ELF-1 (cell line): ENCODE measurements at places on chromosomes 13 and 19.
A peak's percentile ranks its signal among the peaks of the same experiment; 100 is the strongest.

DNA sequence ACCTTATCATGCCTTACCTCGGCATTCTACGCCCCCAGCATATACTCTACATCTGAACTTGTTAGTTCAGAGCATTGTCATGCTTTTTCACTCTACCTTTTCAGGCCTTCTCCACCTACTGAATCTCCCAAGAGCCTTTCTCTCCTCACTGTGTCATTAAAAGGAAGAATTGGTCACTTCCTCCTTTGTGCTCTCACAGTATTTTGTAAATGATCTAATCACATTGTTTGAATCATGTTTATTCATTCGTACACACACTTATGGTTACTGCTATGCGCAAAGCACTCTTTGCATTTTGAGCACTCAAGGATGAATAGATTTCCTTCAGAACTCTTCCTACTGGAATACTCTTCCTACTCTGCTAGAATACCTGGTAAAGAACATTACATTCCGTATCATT, 15.8 kb upstream of the ELF1 start:
- no peak for DNase-seq

DNA sequence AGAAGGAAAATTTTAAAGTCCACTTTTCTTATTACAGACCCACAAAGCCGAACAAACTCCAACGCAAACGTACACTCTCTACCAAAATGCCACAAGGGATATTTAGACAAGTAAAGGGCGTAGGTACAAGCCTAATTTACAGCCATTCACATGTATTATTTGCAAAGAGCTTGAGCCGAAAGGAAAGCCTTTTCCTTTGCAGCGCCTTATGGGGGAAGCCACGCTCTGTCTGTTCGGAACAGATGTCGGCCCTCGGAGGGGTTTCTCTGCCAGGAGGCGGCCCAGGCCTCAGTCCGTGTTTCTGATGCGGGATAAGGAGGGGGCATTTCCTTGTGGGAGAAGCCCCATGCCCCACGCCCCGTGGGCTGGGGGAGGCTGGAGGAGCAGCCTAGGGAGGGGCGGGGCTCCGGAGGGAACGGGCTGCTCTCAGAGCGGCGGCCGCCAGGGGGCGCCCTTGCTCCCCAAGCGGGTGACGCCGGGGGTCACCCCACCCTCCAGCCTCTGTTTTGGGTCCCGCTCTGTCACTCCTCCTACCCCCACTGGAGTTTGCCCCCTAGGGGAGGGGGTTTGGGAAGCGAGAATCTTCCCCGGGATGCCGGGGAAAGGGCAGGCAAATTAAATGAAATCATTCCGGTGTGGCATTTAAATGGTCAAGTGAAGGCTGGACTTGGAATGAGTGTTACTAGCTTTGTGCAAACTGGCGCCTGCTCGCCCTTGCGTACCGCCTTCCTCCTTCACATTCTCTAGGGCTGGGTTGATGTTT, 2.9 kb downstream of the HTR2A start:
- peak; percentile 83 for DNase-seq

DNA sequence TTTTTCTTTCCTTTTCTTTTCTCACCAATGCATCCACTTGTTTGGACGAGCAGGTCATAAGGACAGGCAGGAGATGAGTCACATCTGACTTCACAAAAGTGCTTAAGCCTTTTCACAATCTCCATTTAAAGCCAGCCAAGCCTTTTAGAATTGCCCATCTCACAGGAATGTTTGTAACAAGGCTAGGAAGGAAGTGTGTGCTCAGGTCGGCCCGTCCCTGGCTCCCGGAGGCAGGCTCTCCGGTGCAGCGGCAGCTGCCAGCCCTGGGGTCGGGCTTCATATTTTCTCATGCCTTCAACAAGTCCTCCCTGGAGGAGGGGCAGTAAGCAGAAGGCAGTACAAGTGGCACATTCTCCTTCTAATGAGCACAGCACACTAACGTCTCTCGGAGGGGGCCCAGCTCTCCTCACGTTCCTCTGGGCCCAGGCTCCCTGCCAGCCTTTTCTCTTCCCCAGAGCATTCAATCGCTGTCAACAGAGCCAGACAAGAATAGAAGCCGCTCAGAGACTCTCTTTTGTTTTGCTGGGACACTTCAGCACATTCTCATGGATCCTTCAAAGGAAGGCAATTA, 180.5 kb downstream of the COL4A1 start:
- DNase-seq = peak; percentile 90

GRCh38 chr19:18408053-18408476, 10.6 kb upstream of the LRRC25 start:
- peak; percentile 72 for DNase-seq

GRCh38 chr13:105735281-105735680, 800.2 kb downstream of the EFNB2 start:
- no peak for DNase-seq

GRCh38 chr19:42121656-42122069, 10.6 kb downstream of the POU2F2 start:
- no peak for DNase-seq

DNA sequence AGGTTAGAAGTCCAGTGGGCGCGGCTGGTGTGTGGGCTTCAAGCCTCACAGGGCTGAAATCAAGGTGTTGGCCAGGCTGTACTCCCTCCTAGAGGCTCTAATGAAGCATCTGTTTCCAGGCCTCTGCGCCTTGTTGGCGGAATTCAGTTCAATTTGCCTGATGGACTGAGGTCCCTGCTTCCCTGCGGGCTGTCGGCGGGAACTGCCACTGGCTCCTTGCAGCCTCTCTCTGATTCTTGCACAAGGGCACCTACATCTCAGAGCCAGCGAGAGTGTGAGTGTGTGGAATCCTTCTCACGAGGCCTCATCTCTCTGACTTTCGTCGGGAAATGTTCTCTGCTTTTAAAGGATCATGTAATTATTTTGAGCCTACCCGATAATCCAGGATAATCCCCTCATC, 128.6 kb downstream of the DLEU7 start:
- DNase-seq = no peak

GRCh38 chr19:33763633-33764371, 32.9 kb upstream of the KCTD15 start:
- peak; percentile 31 for DNase-seq

DNA sequence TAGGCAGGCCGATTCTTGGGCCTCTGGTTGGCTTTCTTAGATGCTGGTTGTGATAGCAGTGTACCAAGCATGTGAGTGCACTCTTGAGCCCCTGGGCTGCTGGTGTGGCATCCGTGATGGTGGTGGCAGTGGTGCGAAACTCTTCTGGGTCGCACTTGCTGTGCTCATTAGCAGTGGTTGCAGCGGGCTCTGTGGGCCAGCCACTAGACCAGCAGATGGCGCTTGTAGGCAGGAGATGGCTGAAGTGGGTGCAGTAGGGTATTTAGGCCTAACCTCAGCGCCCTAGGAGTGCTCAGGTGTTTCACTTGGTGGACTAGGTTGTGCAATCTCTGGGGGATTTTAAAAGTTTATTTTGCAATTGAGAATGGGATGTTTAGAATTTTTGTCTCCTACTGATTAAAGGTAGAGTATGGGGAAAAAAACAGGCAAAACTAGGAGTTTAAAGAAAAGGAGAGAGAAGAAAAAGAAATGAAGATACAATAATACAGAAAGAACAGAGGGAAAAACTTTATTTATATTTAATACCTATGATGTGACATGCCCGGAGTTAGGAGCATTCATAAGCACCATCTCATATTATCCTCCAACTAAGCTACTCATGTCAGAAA, 4.3 kb upstream of the ZNF17 start:
- peak; percentile 87 for DNase-seq

DNA sequence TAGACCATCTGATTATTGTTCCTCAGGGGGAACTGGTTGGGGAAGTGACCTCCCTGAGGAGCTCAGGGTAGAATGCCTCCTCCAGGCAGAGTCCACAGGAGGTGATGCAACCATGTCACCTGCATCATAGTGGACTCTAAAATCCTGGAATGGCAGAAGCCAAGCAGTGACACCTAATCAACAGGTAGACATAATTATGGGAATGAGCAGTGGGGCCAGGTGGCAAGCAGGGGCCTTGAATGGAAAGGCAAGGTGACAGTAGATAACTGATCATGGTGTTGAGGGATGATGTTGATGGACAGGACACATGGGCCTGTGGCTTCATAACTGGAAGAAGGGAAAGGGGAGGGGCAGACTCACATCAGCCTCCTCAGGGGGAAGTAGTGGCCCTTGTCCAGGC, 27.3 kb upstream of the IRS2 start:
- DNase-seq = no peak

DNA sequence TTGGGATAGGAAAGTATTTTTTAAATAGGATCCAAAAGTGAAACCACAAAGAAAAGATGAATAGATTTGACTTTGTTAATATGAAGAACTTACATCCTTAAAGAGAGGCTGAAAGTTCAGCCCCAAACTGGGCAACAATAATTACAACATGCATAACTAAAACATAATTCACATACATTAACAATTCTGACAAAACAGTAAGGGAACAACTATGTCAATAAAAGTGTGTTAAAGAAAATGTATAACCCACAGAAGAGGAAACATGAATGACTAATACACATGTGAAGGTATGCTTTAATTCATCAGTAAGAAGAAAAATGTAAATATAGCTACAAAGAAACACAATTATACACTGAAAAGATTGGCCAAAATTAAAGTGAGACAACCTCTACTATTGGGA, 1597.6 kb upstream of the MIR17HG start:
- no peak for DNase-seq

GRCh38 chr19:18191640-18192062, 1.4 kb upstream of the MPV17L2 start:
- peak; percentile 69 for DNase-seq

- no peak for DNase-seq
These were observed 45.2 kb downstream of the SOX21 start for GRCh38 chr13:94667190-94667589.

- DNase-seq = no peak
These were observed 204.0 kb upstream of the TSHZ3 start for GRCh38 chr19:31553112-31553845.

- peak; percentile 88 for DNase-seq
These were observed 37.5 kb downstream of the SUGP2 start for GRCh38 chr19:18995804-18996241.

DNA sequence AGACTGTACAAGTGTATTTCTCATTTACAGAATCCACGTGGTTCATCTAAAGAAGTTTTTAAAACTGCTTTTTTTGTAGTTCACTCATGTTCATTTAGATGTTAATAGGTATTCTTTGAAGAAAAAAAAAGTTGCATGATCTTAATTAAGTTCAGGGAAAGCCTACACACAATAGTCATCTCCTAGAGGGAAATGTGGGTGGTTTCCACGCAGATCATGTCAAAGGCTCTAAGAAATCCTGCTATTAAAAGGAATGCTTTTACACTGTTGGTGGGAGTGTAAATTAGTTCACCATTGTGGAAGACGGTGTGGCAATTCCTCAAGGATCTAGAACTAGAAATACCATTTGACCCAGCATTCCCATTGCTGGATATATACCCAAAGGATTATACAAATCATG, 312.3 kb downstream of the GPC5 start:
- no peak for DNase-seq

DNA sequence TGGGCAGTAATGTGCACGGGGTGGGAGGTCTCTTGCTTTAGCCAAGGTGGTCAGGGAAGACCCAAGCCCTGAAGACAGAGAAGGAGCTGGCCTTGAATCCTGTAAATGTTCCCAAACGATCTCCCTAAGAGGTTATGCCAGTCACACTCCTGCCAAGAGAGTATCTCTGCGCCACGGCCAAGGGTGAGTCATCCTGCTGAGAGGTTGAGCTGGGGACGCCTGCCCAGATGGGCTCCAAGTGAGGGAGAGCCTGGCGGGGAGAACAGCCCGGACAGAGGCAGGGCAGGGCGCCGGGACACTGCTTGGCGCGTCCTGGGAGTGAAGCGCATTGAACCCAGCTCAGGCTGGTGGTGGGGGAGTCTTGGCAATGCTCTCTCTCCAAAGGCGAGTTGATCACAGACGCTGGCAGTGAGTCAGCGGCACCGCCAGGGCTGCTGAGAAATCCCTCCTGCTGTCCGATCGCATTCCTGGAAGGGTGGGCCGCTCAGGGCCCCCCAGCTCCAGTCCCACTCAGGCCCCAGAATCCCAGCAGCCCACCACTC, 16.4 kb downstream of the SULT2B1 start:
- DNase-seq = peak; percentile 80

DNA sequence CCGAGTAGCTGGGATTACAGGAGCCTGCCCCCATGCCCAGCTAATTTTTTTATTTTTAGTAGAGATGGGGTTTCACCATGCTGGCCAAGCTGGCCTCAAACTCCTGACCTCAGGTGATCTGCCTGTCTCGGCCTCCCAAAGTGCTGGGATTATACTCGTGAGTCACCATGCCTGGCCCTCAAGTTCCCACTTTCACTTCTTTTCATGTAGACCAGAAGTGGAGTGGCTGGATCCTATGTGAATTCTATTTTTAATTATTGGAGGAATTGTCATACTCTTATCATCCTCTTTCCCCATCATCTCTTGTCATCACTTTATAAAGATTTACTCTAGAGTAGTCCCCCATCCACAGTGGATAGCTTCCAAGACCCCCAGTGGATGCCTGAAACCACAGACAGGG, 12.8 kb upstream of the SIGLEC10 start:
- DNase-seq = no peak

- DNase-seq = peak; percentile 5
These were observed 82.5 kb downstream of the AKAP11 start for GRCh38 chr13:42354241-42355091.

- no peak for DNase-seq
These were observed 78.8 kb downstream of the MAP4K1 start for GRCh38 chr19:38538793-38539528.

DNA sequence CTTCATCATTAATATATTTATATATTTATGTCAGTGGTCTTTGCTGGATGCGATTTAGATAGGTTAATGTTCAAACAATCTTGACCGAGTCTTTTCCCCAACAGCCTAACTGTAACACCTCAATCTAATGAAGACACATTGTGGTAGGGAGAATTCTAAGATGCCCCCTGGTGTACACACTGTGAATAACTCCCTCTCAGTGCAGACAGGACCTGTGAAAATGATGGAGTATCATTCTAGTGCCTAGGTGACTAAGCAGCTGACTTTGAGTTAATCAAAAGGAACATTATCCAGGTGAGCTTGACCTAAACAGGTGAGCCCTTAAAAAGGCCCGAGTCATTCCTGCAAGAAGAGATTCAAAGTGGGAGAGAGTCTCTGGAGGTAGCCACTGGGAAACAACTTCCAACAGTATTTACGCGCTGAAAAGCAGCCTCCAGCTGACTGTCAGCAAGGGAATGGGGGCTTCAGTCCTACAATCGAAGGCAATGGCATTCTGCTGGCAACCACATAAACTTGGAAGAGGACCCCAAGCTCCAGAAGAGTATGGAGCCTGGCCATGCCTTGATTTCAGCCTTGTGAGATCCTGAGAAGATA, 28.0 kb upstream of the KBTBD7 start:
- DNase-seq = peak; percentile 25

- no peak for DNase-seq
These were observed 25.1 kb downstream of the VSTM2B start for GRCh38 chr19:29550896-29551295.

GRCh38 chr13:43316946-43317353, 293.6 kb downstream of the DNAJC15 start:
- peak; percentile 56 for DNase-seq

- no peak for DNase-seq
These were observed 4.2 kb downstream of the REEP6 start for GRCh38 chr19:1495051-1495798.

- DNase-seq = no peak
These were observed 646 bp downstream of the ZNF567 start for GRCh38 chr19:36688058-36688457.

GRCh38 chr13:103142151-103142550, 75.9 kb upstream of the SLC10A2 start:
- no peak for DNase-seq
